NCI-H2081 (cell line): ENCODE measurements at places on chromosomes 3 and 15.

DNA sequence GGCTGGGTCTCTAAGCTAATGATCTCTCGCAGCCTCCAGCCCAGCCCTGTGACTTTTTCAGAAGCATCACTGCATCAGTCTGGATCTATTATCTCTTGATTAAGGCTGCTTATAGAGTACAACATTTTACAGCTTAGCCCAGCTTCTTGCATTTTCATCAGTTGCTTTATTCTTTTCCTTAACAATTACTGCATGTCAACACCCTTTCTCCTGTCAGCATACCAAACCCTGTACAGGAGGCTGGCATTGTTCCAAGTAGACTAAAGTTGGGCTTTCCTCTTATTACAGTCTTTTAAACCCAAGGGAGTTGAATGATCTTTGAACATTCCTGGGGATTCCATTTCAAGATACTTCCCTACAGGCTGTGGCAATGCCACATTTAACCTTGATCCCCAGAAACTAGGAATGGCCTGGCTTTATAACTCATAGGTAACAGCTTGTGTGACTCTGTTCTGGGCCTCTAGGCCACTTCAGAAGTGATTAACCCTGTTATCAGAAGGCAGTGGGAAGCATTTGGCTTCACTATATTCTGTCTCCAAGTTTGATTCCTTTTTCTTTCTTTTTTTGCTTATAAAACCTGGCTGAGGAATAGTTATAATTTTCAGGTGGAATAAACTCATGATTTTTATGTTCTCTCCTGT, 182.9 kb downstream of the KCNMB2 start:
- no peak for DNase-seq

DNA sequence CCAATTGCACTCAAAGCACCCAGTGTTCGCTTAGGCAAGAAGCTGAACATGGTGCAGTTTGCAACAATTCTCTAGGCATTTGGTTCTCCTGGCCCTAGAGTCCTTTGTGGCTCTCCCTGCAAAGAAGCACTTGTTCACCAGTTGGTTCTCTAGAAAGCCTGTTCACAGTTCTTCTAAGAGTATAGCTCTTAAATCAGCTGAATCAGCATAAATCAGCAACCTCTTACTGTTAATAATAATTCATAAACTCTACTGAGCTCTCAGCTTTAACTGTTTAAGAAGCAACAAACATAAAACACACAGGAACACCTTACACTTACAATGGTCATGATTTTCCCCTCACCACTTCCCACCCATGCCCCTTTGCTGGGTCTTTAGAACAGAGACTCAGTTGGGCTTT, 56.8 kb upstream of the PPP2R3A start:
- DNase-seq: no peak

- DNase-seq: no peak
Observed at GRCh38 chr3:41464401-41464800, 265.1 kb downstream of the CTNNB1 start.

DNA sequence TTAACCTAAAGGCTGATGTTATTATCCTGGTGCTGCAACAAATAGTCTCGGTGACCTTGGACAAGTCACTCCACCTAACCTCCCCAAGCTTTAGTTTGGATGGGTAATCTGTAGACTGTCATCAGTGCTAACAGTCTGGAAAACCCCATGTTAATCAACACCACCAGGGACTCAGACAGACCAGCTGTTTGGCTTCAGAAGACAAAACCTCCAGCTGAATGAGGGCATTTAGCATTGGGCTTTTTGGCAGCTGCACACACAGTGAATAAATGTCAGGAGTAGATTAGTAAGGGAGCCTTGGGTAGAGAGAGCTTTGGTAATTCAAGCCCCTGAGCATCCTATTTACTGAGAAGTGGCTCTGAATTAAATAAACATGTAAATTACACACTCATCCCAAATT, 24.9 kb upstream of the C3orf80 start:
- DNase-seq: peak; percentile 99

DNA sequence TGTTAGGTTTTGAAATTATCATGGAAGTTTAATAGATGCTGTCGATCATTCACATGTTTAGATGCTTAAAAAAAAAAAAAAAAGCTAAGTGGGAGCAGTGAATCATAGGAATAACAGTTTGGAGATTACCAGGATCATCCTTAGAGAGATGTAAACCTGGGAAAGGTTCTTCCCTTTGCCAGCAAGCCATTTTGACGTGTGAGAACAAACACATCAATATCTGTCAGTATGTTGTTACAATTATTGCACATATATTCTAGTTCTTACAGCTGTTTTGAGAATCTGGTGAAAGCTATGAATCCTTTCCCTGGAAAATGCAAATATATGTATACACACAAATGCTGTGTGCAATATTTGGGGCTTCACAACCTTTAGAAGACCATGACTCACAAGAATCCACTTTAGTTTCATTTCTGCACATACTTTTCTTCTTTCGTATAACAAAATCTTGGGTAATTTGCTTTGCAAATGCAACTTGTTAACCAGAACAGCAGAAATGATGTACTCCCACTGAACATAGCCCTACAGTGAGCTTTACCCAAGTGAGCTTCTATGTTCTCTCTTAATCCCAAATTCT, 12.0 kb downstream of the NFKBIZ start:
- no peak for DNase-seq

- no peak for DNase-seq
Observed at GRCh38 chr15:34793901-34794300, 1.4 kb downstream of the ACTC1 start.

DNA sequence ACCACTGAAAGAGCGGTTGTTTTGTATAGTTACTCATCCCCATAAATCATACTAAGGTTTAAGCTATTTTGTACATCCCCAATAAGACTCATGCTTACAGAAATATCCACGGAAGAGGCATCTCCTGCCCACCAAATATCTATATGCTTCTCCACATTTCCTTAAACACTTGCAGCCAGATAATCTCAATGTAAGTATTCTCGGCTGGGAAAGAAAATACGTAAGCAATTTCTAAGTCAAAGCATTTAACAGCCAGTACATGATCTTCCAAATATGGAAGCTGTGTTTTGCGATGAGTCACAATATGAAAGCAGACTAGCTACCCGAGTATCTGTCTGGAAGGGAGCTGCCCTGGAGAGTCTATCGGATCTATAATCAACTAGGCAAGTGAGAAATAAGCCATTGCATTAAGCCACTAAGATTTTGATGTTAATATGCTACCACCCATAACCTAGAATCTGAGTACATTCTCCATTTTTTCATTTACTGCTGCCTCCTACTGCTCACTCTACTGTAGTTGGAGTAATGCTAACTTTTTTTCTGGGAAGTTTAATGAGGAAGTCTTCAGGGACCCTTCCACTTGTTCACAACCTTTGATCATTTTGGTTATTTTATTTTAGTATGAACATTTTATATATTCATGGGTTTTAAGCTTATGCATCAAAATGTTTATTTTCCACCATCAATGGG, 26.9 kb upstream of the ZMAT3 start:
- DNase-seq: no peak

- peak; percentile 85 for DNase-seq
Observed at GRCh38 chr3:27360113-27361078, 8.8 kb downstream of the NEK10 start.

DNA sequence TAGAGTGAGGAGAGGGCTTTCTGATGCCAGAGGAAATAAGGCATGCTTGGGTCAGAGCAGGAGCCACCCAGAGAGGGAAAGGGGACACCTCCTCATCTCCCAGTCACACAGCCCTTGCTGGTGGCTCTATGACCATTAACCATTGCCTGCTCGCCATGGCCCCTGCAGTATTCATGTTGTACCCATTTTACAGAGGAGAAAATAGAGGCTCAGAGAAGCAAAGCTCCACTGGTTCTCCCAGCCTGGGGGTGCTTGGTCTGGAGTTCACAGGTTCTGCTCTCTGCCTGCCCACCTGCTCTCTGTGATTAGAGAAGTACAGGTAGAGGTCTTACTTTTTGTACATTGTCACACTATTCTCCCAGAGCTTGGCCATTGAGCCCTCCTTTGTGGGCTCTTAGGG, 56.2 kb downstream of the LINGO1 start:
- DNase-seq: no peak

GRCh38 chr3:181487236-181487978, 224.3 kb upstream of the SOX2 start:
- DNase-seq: peak; percentile 99

GRCh38 chr15:80999623-81000036, 1.1 kb upstream of the TLNRD1 start:
- DNase-seq: no peak

GRCh38 chr3:66492672-66493071, 8.2 kb downstream of the LRIG1 start:
- DNase-seq: peak; percentile 31

DNA sequence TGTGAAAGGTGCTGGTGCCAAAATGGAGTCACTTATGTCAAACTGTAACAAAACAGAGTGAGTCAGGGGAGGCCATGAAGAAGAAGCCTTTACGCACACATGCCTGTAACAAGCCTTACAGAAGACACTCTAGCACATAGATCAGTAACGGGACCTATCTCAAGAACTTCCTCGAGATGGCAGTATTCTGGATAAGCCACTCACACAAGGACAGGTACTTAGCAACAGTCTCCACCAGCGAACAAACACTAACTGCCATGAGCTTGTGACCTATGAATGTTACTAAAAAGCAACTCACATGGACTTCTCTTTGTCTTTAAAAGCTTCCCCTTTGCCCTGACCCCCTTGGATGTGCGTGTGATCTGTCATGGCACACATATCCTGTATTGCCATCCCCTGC, 235.1 kb downstream of the CD47 start:
- no peak for DNase-seq

DNA sequence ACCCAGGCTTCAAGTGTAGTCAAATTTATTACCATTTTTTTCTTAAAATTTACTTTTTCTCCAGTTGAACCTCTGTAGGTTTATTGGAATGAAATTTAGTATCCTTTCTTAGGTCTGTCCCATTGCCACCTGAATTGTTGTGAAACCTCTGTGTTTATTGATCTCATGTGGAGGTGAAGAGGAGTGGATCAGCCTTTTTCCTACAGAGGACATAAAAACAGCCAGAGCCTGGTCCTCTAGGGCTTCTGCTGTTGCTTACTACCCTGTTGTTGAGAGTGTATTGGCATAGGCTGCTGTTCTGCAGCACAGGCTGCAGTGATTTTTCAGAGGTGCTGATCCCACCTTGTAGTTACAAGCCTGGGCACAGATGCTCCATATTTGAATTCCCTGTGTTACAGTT, 44.6 kb downstream of the LRRC28 start:
- DNase-seq: no peak

DNA sequence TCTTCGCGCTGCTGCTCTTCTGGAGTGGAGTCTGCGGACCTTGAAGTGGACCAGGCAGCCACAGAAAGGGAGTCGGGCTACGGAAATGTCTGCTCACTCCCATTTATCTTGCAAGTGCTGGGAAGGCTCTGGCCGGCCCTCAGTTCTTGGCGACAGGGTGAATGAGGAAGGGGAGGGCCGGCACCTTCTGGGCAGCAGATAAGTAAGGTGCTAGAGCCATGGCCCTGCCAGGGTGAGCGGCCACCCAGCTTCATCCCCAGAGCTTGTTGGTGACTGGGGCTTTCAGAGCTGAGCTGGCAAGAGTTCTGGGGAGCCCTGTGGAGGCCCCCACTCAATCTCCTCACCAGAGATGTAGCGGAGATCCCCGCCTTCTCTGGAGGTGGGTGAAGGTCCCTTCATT, 103.5 kb downstream of the ASB7 start:
- no peak for DNase-seq

DNA sequence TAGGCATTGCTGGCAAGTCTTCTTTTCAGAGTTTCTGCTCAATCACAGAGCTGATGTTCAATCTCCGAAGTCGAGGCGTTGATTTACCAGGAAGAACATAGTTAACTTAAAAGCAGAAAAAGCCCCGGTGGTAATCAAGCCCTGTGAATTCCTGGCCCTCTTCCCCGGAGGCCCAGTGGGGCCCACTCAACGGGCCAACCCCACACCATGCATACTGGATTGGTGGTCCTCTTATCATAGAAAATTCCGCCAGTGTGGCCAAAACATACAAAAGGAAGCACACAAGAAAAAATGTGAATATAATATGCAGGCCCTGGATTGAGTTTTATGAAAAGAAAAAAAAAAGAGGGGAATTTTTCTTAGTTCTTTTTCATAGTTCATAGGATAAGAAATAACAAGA, 873.0 kb upstream of the NR2F2 start:
- no peak for DNase-seq

DNA sequence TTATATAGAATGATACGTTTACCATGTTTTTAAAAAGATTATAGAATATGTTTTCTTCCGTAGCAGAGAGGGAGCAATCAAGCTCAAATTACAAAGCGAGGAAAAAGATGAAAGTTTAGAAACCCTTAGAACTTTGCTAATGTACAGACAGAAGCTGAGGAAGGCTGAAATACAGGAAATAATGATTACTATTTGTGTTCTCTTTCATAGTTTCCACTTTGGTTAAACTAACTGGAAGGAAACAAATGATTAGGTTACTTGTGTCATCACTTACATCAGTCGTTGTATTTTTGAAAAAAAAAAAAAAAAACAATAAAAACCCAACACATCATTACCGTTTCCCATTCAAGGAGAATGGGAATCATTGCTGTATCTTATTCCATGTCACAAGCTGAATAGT, 337.8 kb upstream of the CBLB start:
- no peak for DNase-seq

DNA sequence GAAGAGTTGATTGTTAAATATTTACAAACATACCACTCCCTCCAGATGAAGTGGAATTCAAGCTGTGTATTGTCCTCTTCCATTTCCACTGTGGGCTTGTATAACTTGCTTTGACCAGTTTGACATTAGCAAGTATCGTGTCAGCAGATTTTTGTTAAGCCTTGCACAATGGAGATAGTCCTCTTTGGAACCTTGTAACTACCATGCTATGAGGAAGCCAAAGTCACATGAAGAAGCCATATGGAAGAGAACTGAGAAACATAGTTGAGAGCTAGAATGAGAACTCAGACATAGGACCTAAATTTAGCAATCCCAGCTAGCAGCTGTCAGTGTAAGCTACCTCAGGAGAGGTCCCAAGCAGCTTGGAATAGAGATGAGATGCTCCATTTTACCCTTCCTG, 889.2 kb downstream of the PDCD6IP start:
- no peak for DNase-seq

DNA sequence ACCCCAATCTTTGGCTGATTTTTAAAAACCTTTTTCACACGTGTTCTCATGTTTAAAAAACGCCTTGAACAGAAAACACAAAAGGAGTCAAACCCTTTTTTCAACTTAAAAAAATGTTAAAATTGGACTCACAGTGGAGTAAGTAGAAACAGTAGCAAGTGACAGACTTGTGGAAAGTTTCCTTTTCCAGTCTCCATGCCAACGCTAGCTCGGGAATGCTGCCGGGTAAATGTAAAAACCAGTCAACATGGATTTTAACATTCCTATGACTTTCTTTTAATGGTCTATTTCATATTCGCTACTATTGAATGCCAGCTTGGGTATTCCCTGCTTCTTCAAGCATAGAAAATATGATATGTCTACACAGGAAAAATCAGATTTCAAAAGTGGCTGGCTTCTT, 1.6 kb upstream of the PROK2 start:
- no peak for DNase-seq

DNA sequence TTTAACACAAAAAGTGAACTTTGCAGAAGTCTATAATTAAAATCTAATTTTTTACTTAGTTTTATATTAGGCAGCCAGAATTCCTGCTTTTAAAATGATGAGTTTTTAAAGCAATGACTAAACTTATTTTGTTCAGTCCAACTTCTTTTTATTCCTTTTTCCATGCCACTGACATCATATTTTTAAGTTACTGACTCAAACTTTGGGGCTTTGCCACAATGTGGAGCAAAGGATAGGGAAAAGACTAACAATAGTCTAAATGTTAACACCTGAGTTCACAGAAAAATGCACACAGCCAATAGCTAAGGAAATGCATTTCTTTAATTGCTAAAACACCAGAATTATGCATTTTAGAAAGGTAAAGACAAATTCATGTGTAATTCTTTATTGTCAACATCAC, 647.6 kb upstream of the DPPA4 start:
- DNase-seq: no peak
